T follicular helper cell (primary cell): ENCODE measurements at places on chromosomes 6 and 20.

DNA sequence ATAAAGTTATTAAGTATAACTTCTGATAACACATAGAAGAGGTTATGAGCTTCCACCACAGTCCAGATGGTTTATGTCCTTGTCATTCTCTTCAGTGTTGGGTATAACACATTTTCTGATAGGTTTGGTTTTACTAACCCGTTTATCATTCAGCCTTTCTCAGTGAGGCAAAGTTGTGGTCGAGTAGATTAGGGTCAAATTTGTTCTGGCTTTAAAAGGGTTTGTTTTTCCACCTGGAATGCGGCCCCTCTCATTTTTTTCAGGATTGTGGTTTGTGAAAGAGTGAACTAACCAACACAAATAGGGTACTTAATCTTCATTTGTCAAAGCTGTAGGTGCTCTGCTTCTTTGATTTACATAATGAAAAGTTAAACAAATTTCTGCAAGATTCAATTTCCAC, 204.2 kb upstream of the ASCC3 start:
- DNase-seq: no peak

GRCh38 chr20:14634665-14635064, 297.3 kb upstream of the FLRT3 start:
- DNase-seq: no peak

GRCh38 chr6:132927713-132928112, 113.3 kb downstream of the RPS12 start:
- no peak for DNase-seq

GRCh38 chr6:94270091-94270948, 851.0 kb upstream of the EPHA7 start:
- no peak for DNase-seq

DNA sequence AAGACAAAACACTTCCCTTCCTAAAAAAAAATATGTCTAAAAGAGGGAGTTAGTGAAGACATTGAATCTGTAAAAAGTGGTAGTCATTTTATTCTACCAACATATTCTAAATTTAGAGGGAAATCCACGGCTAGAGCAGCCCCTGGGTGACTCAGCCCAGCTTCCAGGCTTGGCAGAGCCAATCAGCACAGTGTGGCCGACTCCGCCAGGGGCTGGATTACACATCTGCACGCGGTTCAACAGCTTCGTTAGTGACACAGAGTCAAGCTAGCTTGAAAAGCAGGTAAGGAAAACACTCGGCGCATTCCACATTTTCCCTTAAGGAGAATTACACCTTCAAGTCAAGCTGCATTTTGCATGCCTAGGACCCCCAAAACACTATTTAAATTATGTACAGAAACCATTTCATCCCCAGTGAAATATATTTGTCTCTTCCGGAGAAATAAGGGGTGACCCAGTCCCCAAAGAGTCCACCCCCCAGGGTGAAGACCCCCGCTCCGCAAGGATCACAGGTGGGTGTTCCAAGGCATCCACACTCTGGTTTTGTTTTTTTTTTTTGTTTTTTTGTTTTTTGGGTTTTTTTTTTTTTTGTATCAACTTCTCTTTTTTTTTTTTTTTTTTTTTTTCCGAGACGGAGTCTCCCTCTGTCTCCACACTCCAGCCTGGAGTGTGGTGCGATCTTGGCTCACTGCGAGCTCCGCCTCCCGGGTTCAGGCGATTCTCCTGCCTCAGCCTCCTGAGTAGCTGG, 58.4 kb upstream of the ARID1B start:
- no peak for DNase-seq
